Thymus (tissue), 14 donors: ENCODE measurements at places on chromosomes 4 and X. TPM values are rescaled to one million over a fixed set of nuclear protein-coding genes. Genes with fewer than 3 reads are reported as not detected.

Gene WDFY3
- polyA plus RNA-seq = 4.8 TPM

Gene RAI2
- 9.0 TPM for polyA plus RNA-seq

Gene CXCL11
- polyA plus RNA-seq = 9.6 TPM

Gene SH2D1A
- 81.1 TPM for polyA plus RNA-seq

Gene RLIM
- 10.3 TPM for polyA plus RNA-seq

Gene TBC1D25
- 8.7 TPM for polyA plus RNA-seq

Gene HAND2
- polyA plus RNA-seq = 1.2 TPM

Gene PNMA3
- 3.1 TPM for polyA plus RNA-seq

Gene PNCK
- 2.4 TPM for polyA plus RNA-seq
